Neuronal stem cell (in vitro differentiated cells): ENCODE measurements at places on chromosomes 2 and 18.

DNA sequence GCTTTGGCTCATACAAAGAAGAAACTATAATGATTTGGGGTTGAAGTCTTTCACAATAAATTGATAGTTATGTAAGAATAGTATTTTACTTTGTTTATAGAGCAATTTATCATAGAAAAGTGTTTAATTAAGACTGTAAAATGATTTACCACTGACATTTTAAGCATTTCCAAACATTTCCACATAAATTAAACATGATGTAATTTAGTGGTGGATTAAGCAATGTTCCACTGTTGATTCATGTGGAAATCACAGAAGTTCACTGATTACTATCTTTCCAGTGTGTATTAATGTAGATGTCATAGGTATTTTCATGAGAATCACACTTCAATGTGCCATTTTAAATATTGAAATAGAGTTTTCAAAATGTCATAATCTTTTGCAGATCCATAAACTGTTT, 40.1 kb upstream of the GRB14 start:
- H3K27ac ChIP-seq, result no peak overlapping the region
- no peaks in the 10 kb centered on the region for H3K36me3 ChIP-seq
- H3K27me3 ChIP-seq, result no peaks in the 10 kb centered on the region
- no peak for DNase-seq

GRCh38 chr18:79466591-79466990, 70.9 kb downstream of the NFATC1 start:
- H3K4me1 ChIP-seq, result peaks cover 2% of the 10 kb centered on the region
- no peaks in the 10 kb centered on the region for H3K27me3 ChIP-seq
- H3K4me3 ChIP-seq, result no peak overlapping the region
- no peak overlapping the region for H3K27ac ChIP-seq
- DNase-seq, result no peak

DNA sequence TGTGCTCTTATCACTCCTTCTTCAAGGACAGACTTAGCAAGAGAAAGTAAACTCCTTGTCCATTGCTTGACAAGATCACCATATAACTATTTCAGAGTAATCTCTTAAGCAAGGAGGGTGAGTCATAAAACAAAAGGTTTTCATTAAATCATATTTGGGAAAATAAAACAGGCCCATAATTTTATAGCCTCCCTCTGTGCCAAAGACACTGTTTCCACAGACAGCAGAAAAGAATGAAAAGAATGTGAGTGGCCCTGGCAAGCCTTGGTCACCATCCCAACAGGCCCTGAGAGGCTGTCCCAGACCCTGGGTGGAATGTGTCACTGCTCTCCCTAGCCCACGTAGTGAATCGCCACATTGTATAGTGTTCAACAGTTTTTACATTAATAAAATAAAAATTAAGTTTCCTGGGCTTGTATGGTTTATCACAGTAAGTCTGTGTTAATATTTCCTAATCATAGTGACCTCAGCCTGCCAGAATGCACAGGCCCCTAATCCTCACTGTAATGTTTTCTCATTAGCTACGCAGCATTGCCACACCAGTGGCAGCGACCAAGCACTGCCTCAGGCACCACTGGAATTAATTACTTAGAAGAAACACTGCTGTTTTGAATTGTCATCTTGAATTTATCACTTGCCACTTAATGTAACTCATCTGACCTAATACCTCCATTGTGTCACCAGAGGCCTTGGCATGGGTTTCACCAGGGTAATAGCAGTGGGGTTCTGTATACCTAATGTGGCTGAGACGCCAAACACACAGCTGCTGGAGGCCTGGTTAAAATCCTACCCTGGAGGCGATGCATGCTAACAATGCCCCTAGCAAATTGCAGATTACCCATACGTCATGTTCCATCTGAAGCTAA, 401.9 kb downstream of the LNPK start:
- H3K27me3 ChIP-seq, result no peaks in the 10 kb centered on the region
- no peak overlapping the region for H3K27ac ChIP-seq
- no peak for DNase-seq
- no peak overlapping the region for H3K4me3 ChIP-seq

DNA sequence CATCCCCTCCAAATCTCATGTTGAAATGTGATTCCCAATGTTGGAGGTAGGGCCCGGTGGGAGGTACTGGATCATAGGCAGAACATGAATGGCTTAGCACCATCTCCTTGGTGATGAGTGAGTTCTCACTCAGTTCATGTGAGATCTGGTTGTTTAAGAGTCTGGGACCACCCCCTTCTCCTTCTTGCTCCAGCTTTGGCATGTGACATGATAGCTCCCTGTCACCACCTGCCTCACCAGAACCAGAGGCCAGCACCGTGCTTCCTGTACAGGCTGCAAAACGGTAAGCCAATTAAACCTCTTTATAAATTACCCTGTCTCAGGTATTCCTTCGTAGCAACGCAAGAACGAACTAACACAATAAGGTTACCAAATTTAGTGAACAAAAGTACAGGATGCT, 95.4 kb downstream of the ZBTB7C start:
- H3K27me3 ChIP-seq, result no peaks in the 10 kb centered on the region
- no peak overlapping the region for H3K27ac ChIP-seq
- no peak overlapping the region for H3K4me3 ChIP-seq

DNA sequence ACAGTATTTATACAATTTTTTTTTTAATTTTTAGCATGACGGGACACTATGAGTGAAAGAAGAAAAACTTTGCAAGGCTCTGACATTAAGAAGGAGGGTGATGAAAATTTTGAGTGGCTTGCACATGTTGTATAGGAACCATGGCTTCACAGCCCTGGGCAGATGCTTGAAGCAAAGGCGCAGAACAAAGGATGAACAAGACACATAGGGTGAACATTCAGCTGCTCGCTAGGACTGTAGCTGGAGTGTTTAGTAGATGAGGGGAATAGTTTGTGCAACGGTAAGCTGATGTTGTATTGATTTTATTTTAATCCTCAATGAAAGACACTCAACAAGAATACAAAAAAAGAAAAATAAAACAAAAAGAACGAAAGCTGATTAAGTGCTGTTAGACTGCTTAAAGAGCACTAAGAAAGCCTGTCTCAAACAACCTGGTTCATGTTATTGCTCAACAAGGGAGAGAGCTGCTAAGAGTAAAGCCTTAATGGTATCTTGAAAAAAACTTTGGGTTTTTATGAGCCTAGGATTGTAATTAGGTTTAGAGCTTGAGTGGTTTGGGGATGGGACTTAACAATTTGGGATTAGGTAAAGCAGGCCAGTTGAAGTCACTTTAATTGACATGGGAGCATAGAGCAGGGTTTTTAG, 41.2 kb upstream of the GCFC2 start:
- DNase-seq, result peak; percentile 47
- no peak overlapping the region for H3K4me3 ChIP-seq
- H3K4me1 ChIP-seq, result no peaks in the 10 kb centered on the region
- peak overlapping the region; percentile 59 for H3K27ac ChIP-seq
- H3K27me3 ChIP-seq, result no peaks in the 10 kb centered on the region
- H3K36me3 ChIP-seq, result no peaks in the 10 kb centered on the region

GRCh38 chr2:231612109-231612455, 19.4 kb downstream of the TEX44 start:
- H3K36me3 ChIP-seq, result no peaks in the 10 kb centered on the region
- no peak overlapping the region for H3K27ac ChIP-seq
- DNase-seq, result no peak
- no peaks in the 10 kb centered on the region for H3K27me3 ChIP-seq
- H3K4me3 ChIP-seq, result no peak overlapping the region
- peaks cover 29% of the 10 kb centered on the region for H3K4me1 ChIP-seq

DNA sequence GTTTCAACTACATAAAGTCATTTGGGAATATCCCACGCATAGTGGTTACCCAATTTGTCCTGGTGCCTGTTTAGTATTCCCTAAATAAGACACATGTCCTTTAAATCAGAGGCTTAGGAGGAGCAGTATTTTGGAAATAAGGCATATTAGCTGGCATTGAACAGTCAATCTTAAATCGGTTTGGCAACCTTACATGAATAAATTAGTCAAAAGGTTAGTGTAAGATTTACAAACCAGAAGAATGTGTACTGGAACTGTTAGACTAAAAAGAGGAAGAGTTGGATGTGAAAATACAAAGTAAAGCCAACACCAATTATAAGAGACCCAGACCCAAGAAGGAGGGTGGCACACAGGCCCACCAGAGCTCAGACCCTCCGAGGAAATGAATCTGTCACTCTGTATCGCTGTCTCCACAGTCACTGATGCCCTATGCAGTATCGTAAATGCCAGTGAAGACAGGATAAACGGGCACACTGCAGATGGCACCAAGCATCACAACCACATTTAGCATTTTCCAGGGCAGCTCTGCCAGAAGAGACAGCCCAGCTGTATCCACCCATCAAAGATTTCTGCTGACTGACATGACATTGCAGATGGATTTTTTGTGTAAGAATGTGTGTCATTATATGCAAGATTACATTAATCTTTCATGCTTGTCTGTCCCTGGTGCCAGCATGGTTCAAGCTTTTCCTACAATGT, 90.4 kb downstream of the CERKL start:
- H3K4me1 ChIP-seq, result no peaks in the 10 kb centered on the region
- H3K27ac ChIP-seq, result no peak overlapping the region
- H3K27me3 ChIP-seq, result no peaks in the 10 kb centered on the region
- H3K36me3 ChIP-seq, result no peaks in the 10 kb centered on the region
- H3K4me3 ChIP-seq, result no peak overlapping the region

- H3K4me3 ChIP-seq, result no peak overlapping the region
- H3K27ac ChIP-seq, result no peak overlapping the region
- DNase-seq, result no peak
- H3K36me3 ChIP-seq, result no peaks in the 10 kb centered on the region
- H3K27me3 ChIP-seq, result no peaks in the 10 kb centered on the region
- H3K4me1 ChIP-seq, result peaks cover 15% of the 10 kb centered on the region
Measured at GRCh38 chr2:216851486-216852090, 8.3 kb downstream of the TNP1 start.

DNA sequence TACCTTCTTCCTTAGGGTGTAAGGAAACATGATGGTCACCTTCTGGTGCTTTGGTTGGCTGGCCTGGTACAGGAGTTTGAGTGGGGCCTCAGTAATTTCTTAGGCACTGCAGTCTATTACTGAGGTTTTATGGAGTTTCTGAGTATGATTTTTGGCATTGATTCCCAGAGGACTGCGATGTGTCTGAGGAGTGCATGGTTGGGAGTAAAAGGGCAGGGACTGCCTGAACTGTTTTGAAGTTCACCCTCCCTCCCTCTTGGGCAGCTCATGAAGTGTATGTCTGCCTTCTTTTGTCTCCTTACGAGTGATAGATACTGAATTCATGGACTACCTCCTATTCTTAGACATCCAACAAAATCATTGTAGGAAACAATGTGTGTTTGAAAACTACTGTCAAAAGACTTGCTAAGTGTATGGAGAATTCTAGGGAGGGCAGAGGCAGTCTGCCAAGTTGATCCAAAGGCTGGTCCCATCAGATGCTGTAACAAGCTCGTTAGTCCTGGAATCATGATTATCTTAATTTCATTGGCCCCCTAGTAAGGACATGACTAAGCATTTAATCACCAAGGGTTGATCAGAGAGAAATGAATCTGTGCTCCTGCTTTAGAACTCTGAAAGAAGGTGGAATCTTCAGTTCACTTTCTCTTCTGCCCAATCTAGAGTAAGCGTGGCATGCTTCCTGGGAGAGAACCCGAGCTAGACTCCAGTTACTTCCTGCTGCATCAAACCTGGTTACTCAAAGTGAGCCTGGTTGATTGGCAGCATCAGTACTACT, 26.5 kb downstream of the LYPD6B start:
- DNase-seq, result no peak
- no peak overlapping the region for H3K27ac ChIP-seq
- H3K4me3 ChIP-seq, result no peak overlapping the region
- H3K4me1 ChIP-seq, result no peaks in the 10 kb centered on the region
- no peaks in the 10 kb centered on the region for H3K36me3 ChIP-seq
